ENCODE measurements at places on chromosomes 5 and 9.

DNA sequence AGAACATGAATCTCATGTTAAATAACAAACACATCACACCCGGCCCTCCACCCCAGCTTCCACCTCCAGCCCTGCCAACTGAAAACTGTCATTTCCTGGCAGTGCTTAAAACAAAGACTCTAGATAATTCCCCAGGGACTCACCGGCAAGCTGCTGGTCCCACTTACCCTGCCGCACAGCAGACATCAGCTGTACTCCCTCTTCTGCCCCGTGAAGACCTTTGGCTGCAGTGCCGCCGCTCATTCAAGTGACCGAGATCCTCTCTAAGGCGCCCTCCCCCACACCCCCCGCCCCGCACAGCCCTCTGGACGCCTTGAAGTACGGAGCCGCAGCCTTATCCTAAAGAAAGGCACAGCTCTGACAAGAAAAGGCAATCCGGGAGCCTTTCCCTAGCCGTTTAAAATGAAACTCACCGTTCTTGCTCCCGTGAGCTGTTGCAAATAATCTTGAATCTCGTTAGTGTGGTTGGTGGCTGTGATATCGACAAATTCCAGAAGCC, 434 bp downstream of the GLRX start:
- peak; percentile 45 for DNase-seq

DNA sequence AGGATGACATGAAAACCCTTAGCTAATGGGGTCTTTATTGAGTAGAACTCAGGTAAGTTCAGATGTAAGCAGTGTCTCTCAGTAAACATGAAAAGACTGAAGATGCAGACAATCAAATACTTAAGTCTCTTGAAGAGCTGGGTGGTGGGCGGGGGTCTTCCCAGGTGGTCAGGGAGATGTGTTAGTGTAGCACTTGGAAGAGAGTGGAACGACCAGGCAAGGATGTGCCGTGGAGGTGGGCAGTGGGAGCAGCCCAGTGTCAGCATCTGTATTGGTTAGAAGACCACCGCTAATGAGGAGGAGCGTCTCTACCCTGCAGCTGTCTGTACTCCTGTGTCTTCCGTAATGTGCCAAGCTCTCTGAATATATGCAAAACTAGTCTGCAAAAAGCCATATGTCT, 4.4 kb downstream of the S1PR3 start:
- no peak for DNase-seq

- DNase-seq: peak; percentile 81
These were observed 74.2 kb downstream of the NTNG2 start for GRCh38 chr9:132235894-132236661.

- no peak for DNase-seq
These were observed 62.7 kb upstream of the ZNF354A start for GRCh38 chr5:178793151-178793550.

DNA sequence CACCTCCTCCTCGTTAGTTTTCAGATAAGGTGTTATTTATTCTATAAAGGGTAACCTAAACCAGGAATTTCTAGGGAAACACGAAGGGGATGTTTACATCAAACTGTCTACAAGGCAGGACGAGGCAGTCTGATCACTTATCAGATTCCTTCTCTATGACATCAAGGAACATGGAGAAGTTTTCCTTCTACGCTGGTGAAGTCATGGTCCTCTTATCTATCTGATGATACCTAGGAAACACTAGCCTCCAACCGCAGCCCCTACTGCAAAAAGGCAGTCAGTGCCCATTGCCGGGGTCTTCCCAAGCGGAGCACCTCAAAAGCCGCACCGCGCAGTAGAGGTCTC, 1.5 kb downstream of the MPDZ start:
- DNase-seq: peak; percentile 3

DNA sequence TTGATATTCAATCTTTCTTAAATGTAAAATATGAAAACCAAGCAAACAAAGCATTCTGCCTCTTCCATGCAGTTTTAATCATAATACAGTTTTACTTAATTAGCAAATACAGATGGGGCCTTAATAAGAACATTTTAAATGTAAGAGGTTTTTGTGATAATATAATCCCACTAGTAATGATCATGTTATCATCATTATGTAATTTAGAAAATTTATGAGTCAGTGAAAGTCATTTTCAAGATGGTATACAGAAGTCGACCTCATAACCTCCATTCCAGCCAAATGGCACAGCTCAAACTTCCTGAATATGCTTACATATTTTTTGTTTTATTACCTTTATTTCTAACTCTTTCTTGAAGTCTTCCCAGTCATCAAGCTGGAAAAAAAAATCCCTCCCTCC, 102.2 kb upstream of the GNA14 start:
- DNase-seq: no peak

DNA sequence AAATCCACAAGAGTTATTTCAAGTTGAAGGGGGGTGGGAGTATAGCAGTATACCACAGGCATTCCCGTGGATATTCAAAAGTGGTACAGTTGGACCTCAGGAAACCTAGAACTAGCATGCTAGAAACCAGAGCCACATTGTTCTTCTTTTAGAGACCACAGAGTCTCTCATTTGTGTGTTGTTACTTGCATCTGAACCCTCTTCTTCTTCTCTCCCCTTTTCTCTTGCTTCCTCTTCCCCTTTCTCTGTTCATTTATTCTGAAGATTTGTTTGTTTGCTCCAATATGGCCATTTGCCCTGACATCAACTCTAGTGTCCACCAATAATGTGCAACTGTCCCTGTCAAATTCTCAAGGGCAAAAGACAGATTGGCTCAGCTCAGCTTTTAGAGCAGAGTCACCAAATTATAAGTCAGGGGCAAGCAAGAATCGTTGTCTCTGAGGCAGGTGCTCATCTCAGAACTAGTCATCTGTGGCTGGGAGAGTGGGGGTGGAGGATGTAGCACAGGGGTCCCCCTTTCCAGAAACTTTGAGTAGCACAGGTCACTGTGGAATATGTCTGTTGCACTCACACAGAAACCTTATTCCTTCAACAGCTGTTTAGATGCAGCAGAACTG, 321.1 kb downstream of the ARRDC3 start:
- no peak for DNase-seq

DNA sequence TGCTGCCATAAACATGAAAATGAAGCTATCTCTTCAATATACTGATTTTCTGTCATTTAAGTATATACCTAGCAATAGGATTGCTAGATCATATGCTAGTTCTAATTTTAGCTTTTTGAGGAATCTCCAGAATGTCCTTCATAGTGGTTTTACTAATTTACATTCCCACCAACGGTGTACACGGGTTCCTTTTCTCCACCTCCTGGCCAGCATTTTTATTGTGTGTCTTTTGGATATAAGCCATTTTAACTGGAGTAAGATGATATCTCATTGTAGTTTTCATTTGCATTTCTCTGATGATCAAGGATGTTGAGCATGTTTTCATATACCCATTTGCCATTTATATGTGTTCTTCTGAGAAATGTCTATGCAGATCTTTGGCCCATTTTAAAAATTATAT, 446.5 kb downstream of the GABRG2 start:
- no peak for DNase-seq

DNA sequence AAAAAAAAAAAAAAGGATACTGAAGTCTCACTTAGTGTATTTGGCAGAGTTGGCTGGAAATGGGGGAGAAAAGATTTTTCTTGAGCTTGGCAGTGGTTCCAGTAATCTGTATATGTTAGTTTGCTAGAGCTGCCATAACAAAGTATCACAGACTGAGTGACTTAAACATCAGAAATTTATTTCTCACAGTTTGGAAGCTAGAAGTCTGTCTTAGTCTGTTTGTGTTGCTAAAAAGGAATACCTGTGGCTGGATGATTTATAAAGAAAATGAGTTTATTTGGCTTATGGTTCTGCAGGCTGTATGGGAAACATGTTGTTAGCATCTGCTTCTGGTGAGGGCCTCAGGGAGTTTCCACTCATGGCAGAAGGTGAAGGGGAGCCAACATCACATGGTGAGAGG, 89.6 kb upstream of the CEP78 start:
- DNase-seq: no peak

DNA sequence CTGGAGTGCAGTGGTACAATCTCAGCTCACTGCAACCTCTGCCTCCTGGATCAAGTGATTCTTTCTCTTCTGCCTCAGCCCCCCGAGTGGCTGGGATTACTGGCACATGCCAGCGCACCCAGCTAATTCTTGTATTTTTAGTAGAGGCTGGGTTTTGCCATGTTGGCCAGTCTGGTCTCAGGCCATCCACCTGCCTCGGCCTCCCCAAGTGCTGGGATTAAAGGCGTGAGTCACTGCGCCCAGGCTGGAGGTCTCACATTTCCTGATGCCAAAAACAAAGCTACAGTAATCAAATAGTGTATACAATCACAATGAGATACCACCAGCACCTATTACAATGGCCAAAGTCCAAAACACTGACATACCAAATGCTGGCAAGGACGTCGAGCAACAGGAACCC, 51.1 kb downstream of the TTLL11 start:
- DNase-seq: no peak

DNA sequence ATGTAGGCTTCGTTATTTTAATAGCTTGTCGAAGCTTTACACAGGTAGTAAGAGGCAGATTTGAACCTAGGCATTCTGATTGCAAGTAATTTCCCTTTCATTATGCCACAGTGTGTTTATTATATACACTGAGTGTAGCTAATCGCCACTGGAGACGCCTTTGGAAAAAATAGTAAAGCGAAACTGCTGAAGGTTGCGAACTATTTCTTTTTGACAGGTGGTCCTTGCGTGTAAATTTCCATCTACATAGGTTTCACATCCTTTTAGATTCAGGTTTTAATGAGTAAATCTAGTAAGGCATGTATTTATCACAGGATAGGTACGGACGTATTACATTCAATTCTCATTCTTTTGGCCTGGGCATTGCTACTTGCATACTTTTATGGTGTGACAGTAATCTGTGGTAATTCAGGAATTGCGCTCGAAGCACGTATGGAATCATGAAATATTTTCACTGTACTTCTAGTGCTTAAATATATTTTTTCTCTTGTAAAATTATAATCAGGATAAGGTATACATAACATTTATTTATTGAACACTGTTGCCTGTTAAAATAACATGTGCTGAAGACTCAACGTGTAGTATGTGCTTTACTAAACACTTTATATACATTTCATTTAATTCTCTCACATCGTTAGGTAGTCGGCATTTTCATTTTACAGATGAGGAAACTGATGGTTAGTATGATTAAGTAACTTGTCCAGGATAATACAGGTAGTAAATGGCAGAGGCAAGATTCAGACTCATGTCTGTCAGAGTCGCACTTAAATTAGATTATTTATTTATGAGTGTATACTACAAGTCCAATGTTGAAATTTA, 1.8 kb downstream of the MARCHF6 start:
- no peak for DNase-seq

- DNase-seq: no peak
These were observed 102.8 kb downstream of the HMHB1 start for GRCh38 chr5:143914756-143915155.

GRCh38 chr9:7862170-7862569, 62.6 kb upstream of the DMAC1 start:
- DNase-seq: no peak

DNA sequence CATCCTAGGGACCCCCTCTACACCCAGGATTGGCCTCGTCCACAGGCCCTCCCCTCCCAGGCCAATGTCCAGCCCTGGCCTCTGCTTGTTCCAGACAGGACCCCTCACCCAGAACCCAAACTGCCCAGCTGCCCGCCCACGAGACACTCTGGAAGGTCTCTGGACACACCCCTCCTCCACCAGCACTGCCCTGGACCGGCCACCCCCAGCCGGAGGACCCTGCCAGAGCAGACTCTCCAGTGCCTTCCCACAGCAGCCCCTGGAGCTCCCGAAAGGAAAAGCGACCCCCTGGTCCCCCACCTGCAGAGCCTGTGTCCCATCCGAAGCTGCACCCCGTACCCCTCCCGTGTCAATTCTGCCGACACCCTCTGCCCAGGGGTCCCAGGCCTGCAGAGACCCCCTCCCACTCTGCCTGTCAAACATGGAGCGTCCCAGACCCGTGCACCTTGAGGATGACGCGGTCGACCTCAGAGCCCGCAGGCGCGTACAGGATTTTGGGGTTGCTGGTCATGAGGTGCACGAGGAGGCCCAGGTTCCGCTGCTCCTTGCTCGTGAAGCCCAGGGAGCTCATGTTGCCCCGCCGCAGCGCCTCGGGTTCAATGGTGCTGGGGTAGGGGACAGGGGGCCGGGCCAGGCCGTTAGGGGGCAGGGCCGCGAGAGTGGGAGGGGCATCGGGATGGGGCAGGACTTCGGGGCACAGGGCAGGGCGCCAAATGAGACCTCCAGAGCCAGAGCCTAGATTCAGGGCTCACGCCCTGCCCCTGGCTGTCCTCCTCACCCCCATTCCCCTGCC, 8.0 kb downstream of the ABCA2 start:
- DNase-seq: no peak

- no peak for DNase-seq
These were observed 8.4 kb upstream of the GOLPH3 start for GRCh38 chr5:32182463-32183063.

GRCh38 chr9:14343261-14344031, 29.5 kb upstream of the NFIB start:
- no peak for DNase-seq

DNA sequence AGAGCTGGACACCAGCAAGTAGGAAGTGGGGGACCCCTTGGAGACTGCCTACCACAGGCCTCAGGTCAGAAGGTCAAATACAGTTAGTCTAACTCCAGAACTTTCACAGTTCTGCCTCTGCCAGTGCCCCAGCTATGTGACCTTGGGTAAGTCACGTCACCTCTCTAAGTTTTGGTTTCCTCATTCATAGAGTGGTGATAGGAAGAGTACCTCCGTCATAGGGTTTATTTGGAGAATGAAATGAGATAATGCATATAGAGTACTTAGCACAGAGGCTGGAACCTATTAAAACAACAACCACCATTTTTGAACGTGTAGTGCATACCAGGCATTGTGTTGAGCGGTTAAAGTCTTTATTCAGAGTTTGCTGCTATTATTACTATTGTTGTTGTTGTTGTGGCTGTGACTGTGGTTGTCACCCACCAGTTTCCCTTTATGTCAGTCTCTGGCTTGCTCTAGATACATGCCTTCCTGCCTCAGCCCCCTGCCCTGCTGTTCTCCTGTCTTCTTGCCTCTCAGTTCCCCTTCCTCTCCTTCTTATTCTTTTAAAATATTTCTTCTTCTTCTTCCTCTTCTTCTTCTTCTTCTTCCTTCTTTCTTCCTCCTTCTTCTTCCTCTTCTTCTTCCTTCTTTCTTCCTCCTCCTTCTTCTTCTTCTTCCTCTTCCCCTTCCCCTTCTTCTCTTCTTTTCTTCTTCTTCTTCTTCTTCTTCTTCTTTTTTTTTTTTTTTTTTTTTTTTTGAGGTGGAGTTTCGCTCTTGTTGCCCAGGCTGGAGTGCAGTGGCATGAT, 67.8 kb downstream of the RALGPS1 start:
- DNase-seq: no peak

GRCh38 chr9:82797534-82797933, 265.4 kb downstream of the RASEF start:
- no peak for DNase-seq

GRCh38 chr5:82100303-82101077, 128.7 kb downstream of the ATG10 start:
- no peak for DNase-seq

DNA sequence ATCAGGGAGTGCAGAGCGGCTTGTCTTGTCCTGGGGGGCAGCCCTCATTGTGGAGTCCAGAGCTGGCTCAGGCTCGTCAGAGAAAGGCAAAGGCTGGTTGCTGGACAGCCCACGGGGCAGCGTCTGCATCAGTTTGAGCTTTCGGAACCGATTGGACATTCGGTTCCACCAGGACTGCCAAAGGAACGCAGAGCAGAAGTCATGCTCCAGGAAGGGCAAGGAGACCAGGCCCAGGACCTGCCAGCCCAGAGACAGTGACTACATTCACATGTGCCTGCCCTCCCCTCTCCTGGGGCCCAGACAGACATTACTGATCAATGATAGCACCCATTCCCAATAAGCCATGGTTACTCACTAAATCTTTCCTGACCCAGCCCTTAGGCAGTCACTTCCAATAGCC, 18.1 kb downstream of the ANKS6 start:
- DNase-seq: no peak
